LHCN-M2 (cell line): ENCODE measurements at places on chromosomes 1 and 21. TPM values are rescaled to one million over a fixed set of nuclear protein-coding genes. Genes with fewer than 3 reads are reported as not detected.

Gene TARBP1
- 12.6 and 13.1 TPM in 2 replicates for total RNA-seq

Gene SSX2IP
- 24.7 and 26.9 TPM in 2 replicates for total RNA-seq

Gene PLEKHN1
- 0.19 and 0.40 TPM in 2 replicates for total RNA-seq

- DNase-seq, result no peak
Observed at GRCh38 chr21:23217597-23217996, 2219.4 kb downstream of the NCAM2 start.

DNA sequence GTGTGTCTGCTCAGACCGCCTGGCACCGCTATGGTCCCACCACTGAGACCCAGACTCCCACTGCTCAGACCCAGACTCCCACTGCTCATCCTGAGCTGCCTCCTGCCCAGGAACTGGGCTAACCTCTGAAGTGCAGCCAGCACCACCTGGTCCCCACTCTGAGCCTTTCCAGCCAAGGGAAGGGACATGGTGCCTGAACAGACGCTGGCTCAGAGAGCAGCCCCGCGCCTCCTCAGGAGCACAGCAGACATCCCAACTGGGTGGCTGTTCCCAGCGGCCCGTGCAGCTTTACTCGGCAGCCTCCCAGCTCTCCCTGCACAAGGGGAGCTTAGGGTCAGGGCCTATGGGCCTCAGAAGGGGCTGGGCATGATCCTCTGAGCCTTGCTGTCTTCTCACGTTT, 27.8 kb upstream of the CNTN2 start:
- DNase-seq, result no peak

GRCh38 chr21:35448876-35449599, 399.9 kb upstream of the RUNX1 start:
- no peak for DNase-seq

DNA sequence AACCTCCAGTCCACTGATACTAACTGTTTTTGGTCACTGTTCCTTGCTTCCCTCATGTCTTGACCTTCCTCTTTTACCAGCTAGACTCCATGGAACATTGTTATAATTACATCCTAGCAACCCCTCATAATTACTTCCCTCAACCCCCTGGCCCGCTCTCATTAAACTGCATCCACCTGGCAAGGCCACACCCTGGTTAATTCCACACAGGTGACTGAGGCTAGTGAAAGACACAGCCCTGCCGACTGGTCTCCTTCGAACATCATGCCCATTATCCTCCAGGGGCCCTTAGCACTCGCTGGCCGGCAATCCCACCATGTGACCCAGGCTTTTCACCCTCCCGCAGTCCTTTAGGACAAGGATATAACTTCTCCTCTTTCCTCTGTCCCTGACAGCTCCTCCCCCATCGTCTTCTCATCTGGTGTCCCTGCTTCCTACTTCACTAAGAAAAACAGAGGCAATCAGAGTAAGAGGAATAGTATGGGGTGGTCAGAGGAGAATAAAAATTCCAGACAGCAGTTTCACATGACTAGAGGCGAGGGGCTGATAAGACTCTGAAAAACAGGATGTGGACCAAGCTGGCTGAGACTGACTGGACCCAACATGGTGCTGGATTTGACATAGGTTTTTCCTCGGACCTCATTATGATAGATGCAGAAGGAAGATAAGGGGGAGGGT, 8.8 kb upstream of the TENT5B start:
- no peak for DNase-seq

DNA sequence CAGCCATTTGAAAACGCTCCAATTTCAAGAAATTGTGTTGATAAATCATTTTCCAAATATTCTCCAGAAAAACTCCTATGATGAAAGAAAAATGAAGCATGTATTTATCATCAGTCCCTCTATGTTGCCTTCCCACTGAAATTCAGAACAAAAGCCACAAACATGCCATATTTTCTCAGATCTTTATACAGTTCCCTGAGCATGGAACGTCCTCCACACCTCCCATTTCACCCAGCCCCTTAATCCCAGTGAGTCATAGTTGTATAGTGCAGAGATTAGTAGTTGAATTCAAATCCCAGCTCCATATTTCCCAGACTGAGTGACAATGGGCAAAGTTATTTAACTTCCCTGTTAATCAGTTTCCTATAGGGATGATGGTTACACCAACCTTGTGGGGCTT, 20.6 kb upstream of the NPL start:
- peak; percentile 57 for DNase-seq
